Daoy (cell line): ENCODE measurements at places on chromosomes 13 and 19. TPM values are rescaled to one million over a fixed set of nuclear protein-coding genes. Genes with fewer than 3 reads are reported as not detected.

PPP2R1A gene
- 164 and 208 TPM in 2 replicates for total RNA-seq

- DNase-seq = no peak
These were observed 75.6 kb downstream of the SPACA7 start for GRCh38 chr13:112451512-112452379.

- DNase-seq = no peak
These were observed 8.4 kb upstream of the ZNF226 start for GRCh38 chr19:44156475-44156874.

GRCh38 chr13:75839406-75839805, 203.3 kb downstream of the LMO7 start:
- DNase-seq = no peak

DNA sequence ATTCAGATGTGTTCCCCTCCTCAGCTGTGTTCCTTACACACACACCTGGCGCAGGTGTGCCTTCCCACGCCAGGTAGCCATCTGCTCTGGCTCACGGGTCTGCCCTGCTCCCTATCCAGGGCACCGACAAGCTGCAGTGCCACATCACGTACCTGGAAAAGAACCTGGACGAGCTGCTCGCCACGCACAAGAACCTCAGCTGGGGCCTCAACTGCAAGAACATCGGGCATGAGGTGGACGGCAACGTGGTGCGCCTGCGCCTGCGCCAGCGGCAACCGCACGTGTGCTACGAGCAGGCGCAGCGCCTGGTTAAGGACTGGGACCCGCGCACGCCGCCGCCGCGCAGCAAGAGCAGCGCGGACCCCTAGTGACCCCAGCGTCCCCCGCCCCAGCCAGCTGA, 26.5 kb upstream of the CASP14 start:
- peak; percentile 7 for DNase-seq

DNA sequence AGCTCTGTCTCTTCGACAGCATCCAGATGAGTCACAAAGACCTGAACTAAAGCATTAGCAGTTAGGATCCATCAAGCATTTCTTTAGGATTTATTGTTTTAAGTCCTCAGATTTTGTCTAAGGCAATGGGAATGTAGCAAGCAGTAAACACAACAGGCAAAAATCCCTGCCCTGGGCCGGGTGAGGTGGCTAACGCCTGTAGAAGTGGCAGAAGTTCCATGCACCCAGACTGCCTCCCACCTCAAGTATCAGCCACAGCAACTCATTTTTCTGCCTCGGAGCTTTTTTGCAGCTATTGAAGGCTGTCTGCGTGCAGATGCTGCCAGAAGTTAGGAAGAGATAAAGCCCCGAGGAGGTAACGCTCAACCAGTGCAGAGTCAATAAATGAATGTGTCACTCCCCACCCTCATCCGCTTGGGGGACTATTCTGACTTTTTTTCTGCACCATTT, 47.1 kb upstream of the MRI1 start:
- peak; percentile 73 for DNase-seq

- no peak for DNase-seq
These were observed 1.7 kb downstream of the OVOL3 start for GRCh38 chr19:36112678-36113077.

- peak; percentile 73 for DNase-seq
These were observed 460.5 kb downstream of the COG6 start for GRCh38 chr13:40116008-40116407.

LILRA2 gene
- total RNA-seq = not detected in 2 replicates

GRCh38 chr19:49564616-49565045, 15.7 kb downstream of the NOSIP start:
- no peak for DNase-seq

IGFL1 gene
- total RNA-seq = not detected in 2 replicates

RGCC gene
- total RNA-seq = 7.8 and 10.6 TPM in 2 replicates

DNA sequence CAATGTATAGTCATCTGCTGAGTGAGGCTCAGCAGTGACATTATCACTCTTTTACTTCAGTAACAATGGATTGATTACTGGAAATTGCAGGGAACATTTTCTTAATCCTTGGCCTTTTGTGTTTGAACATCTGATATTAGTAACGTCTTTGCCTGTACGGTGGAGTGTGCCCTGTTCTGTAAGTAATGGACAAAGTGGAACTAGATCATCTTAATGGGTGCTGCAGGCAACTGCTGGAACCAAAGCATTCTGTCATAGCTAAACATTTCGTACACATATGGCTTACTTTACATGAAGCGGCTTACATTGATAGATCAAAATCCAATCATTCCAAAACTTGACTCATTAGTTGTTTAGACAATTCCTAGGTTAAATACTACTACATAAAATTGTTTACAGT, 114.1 kb downstream of the MYO16 start:
- DNase-seq = no peak

DNA sequence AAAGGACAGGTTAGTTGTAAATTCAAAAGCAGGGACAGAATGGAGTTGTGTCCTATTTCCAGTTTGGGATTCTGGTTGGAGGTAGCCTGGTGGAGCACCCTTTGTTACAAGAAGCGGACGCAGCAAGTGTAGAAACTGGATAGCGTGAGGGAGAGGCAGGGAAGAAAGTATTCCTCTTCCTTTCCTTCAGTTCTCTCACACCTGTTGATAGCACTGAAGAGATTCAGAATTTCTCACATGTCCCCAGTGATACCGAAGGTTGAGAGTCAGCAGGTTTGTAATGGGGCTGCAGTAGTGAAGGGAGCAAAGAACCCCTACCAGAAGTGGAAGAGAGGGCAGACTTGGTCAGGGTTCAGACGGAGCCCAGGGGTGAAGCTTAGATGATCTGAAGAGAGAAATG, 399.2 kb downstream of the SPRY2 start:
- DNase-seq = no peak

SYCN gene
- not detected in 2 replicates for total RNA-seq

DNA sequence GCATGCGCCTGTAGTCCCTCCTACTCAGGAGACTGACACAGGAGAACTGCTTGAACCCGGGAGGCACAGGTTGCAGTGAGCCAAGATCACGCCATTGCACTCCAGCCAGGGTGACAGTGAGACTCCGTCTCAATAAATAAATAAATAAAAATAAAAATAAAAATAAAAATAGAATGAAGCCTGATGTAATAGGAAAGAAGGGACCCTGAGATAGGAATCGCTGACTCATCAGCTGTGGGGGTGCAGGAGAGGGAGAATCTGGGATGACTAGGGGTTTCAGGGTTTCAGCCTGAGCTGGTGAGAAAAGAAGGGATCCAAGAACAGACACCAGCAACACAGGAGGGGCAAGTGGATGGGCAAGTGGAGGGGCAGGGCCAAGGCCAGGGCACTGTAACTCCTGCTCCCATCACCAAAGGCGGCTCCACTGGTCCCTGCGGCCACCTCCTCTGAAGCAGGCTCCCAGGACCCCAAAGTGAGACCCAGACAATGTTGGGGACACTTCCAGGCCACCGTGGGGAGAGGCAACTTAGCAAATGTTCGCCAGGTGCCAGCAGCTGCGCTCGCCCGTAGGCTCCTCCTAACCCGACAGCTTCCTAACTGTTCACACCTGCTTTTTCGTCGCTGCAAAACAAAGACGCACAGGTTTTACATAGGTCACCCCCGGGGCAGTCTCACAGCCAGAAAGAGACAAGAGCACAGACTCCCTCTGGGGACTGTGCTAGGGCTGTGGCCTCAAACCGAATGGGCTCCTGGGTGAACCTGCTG, 1.2 kb downstream of the HAUS8 start:
- DNase-seq = peak; percentile 34
